ENCODE measurements at places on chromosomes 4 and X.

- H3K4me3 ChIP-seq: no peak overlapping the region
- no peaks in the 10 kb centered on the region for H3K27me3 ChIP-seq
- H3K4me1 ChIP-seq: peaks cover 10% of the 10 kb centered on the region
- no peak for DNase-seq
Measured at GRCh38 chr4:7747062-7747385, 192.6 kb downstream of the AFAP1 start.

- H3K4me3 ChIP-seq: no peak overlapping the region
- H3K36me3 ChIP-seq: no peaks in the 10 kb centered on the region
- H3K4me1 ChIP-seq: peaks cover 7% of the 10 kb centered on the region
Measured at GRCh38 chr4:151458148-151458547, 49.2 kb downstream of the FHIP1A start.

DNA sequence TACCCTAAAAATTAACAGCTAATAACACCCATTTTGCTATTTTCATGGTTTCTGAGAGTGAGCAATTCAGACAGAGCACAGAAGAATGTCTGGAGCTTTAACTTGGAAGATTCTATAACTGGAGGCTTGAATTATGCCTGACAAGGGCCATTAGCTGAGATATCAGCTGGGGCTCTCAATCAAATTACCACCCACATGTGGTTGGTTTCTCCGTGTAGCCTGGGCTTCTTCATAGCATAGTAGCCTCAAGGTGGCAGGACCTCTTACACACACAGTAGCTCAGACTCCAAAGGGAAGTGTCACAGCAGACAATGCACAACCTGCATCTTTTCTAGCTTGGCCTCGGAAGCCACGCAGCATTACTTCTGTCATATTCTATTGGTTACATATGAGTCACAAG, 127.3 kb downstream of the EFHC2 start:
- no peak overlapping the region for H3K27ac ChIP-seq
- H3K4me3 ChIP-seq: no peak overlapping the region
- no peak for DNase-seq
- no peaks in the 10 kb centered on the region for H3K36me3 ChIP-seq
- no peaks in the 10 kb centered on the region for H3K27me3 ChIP-seq

DNA sequence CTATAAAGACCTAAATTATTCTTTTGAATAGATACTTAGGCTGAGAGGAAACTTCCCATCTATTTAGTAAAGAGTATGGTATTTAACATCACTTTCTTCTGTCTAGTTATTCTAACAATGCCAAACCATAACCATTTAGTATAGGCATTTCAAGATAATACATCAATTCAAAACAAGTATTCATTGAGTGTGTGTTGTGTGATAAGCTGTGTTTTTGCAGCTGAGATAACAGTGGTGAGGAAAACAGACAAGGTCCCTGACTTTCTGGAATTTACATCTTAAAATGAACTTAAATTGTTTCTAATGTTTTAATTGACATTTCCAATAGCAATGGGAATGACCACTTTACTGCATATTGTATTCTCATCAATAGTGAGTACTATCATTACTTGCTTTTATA, 22.4 kb upstream of the TSPAN5 start:
- no peak for DNase-seq
- no peaks in the 10 kb centered on the region for H3K27me3 ChIP-seq
- H3K4me3 ChIP-seq: no peak overlapping the region
- H3K27ac ChIP-seq: no peak overlapping the region
- H3K4me1 ChIP-seq: no peaks in the 10 kb centered on the region

- no peak overlapping the region for H3K27ac ChIP-seq
- DNase-seq: no peak
- no peaks in the 10 kb centered on the region for H3K27me3 ChIP-seq
- H3K36me3 ChIP-seq: no peaks in the 10 kb centered on the region
- H3K4me3 ChIP-seq: no peak overlapping the region
Measured at GRCh38 chr4:3666263-3666662, 99.9 kb upstream of the ADRA2C start.

DNA sequence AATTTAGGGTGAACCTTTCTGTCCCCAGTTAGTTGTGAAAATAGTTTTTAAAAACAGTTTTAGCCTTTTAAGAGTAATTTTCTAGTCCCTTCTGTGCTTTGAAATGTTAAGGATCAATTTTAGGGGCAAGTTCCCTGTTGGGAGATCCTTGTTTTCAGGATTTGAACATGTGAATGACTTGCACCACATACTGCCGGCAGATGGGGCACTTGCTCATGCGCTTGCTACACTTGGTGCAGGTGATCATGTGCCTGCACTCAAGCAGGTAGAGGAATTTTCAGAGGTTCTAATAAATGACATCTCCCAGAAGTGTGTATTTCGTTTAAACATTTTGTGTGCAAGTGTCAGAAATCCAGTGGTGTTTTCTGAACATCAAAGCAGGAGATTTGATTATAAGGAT, 195.9 kb downstream of the CHM start:
- no peak overlapping the region for H3K4me3 ChIP-seq
- no peak overlapping the region for H3K27ac ChIP-seq
- no peaks in the 10 kb centered on the region for H3K36me3 ChIP-seq
- no peaks in the 10 kb centered on the region for H3K4me1 ChIP-seq

DNA sequence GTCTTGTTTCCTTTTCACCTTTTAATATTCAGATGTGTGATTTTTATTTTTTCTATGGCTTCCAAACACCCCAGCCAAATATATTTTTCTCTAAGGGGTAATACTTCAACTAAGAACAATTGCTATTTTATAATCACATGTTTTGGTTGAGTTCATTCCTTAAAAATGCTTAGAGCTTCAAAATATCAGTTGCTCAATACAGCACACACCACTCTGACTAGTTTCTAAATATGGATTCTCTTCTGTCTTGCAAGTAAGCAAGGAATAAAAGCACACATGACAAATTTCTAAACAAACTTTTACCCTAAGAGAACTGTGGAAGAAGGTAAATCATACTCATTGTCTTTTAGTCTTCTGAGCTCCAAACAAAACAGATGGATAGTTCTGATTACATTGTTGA, 27.2 kb downstream of the ANTXR2 start:
- H3K27me3 ChIP-seq: no peaks in the 10 kb centered on the region
- no peak overlapping the region for H3K4me3 ChIP-seq
- H3K27ac ChIP-seq: peak overlapping the region; percentile 59
- peaks cover 10% of the 10 kb centered on the region for H3K36me3 ChIP-seq
- DNase-seq: no peak
